ENCODE measurements at places on chromosomes 5 and 9. TPM values are rescaled to one million over a fixed set of nuclear protein-coding genes. Genes with fewer than 3 reads are reported as not detected.

- DNase-seq: no peak
Observed at GRCh38 chr9:129318121-129319075, 140.3 kb upstream of the IER5L start.

DNA sequence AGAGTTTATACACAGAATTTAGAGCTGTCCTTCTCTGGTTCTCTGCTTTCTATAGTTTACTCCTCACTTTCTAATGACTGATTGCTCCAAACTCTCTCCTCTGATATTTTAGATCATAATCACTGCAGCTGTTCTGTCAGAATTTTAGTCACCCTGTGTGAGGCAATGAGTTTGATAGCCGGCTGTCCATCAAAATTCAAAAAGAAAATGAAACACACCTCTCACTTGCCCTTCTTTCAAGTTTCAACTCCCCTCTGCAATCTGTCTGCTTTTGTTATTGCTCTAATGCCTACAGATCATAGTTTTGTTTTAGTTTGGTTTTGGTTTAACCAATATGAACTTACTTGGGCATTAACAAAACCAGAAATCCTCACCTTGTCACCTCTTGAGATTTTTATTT, 23.3 kb upstream of the ABLIM3 start:
- DNase-seq: no peak

GRCh38 chr9:127751269-127752054, 16.4 kb upstream of the TOR2A start:
- peak; percentile 29 for DNase-seq

DNA sequence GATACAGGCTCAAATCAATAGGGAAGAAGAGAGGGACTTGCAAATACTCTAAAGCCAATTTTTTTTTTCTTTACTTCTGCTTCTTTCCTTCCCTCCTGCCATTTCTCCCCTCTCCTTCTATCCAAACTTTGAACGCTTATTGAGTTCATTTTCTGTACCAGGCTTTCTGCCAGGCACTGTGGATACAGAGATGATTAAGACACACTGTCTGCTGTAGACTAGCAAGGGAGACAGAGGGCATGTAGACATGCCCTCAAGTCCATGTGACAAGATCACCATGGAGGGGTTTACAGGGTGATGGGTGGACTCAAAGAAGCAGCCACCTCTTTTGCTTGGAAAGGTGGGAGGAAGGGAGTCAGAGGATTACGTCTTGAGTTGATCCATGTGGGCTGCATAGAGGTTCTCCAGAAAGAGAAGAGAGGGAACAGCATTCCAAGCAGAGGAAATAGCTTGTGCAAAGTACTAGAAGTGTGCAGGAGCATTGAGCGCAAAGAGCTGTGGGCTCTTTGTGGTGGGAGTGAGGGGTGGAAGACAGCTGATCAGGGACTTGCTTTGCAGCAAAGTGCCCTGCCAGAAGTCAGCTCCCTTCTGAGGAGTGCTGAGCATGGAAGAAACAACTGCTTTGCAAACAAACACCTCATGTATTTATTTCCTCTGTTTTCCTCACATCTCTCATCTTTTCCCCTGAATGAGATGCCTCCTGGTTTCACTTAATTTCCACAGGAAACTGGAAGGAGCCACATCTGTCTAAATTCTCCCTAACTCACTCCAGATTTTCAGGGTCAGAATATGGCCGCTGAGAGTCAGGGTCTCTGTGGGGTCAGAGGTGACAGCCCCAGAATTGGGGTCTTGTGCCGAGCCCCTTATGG, 64.4 kb upstream of the COL15A1 start:
- DNase-seq: no peak

DNA sequence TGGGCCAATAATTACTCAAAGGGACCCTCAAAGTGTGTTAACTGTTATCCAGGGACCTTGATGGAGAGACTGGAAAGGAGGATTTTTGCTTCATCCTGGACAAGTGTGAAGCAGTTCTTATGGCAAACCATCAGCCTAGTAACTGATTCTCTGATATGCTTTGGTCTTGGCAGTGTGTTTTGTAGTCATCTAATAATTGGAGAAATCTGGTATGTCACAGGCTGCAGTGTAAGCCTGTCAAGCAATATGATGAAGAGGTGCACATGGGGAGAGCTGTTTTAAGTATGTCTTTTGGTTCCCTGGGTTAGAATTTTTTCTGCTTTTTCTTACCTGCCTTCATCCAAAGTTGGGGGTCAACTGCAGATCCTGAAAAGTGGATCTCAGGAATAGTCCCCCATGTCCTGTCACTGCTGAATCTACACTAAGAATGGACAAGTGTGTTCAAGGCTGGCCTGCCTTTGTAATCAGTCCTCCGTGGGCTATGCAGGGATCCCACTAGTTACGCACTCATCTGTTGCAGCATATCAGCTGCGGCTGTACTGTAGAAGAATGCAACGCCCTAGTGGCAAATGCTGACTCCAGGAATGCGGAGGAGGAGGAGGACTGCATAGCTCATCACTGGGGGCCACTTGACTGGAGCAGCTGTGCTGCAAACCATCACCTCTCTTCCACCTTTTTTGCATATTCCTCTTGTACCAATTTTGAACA, 1.9 kb downstream of the SPTAN1 start:
- peak; percentile 50 for DNase-seq

- no peak for DNase-seq
Observed at GRCh38 chr9:27530915-27531755, 1.5 kb upstream of the MOB3B start.

DNA sequence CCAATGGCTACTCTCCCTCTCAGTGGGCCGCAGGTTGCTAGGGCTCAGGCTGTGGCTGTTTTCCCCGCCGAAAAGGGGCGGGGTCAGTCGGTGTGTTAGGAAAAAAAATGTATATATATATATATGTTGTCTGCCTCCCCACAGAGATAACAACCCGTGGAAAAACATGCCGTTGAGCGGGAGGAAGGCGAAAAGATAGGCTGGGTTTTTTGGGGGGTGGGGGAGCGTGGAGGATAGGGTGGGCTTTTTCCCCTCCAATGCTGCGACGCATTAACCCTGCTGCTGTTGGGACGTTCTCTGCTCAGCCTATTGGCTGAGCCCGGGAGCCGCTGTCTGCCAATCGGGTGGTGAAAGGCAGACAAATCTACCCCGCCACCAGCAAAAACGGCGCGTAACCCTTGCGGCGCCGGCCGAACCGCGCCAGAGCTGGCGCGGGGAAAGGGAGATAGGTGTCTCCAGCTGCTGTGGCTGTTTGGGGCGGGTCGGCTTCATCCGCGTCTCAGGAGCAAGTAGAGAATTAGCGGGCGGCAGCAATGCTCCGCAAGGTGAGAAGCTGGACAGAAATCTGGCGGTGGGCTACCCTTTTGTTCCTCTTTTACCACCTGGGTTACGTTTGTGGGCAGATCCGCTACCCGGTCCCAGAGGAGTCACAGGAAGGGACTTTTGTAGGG, at the start of gene PCDHGC4:
Gene PCDHGC4, plus strand, starts transcription at position 390 of the 671 bp plus-strand sequence. Its CDS starts 144 bp downstream, at position 534.
- no peak for DNase-seq

DNA sequence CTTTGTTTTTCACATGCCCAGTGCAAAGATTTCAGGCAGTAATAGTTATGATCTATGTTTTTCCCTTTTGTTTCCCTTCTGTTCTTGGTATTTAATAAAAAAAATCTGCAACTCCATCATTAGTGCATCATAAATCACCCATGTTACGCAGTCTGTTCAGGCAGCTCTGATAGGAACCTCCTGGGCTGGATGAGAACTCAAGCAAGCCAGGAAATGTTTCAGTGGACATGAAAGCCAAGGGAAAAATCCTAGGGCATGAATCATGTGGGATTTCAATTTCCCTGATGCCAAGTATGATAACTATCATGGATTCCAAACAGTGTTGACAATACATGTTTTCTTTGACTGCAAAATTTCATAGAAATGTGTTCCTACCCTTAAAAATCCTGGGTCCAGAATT, 119.7 kb upstream of the TARS1 start:
- DNase-seq: no peak

DNA sequence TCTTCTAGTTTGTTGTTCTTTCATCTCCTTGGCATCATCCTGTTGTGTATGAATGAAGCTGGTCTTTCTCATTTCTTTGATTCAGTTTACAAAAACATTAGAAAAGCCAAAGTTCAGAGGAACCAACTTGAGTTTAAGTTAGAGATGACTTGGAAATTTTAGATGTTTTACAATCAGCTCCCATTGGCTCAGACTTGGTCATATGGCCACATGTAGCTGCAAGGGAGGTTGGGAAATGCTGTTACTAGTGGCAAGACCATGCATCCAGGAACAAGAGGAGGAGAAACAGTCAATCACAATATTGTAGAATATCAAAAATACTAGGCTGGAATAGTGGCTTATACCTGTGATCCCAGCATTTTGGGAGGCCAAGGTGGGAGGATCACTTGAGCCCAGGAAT, 19.5 kb downstream of the CARD6 start:
- DNase-seq: no peak

- DNase-seq: no peak
Observed at GRCh38 chr9:6689893-6690674, 44.6 kb upstream of the GLDC start.

DNA sequence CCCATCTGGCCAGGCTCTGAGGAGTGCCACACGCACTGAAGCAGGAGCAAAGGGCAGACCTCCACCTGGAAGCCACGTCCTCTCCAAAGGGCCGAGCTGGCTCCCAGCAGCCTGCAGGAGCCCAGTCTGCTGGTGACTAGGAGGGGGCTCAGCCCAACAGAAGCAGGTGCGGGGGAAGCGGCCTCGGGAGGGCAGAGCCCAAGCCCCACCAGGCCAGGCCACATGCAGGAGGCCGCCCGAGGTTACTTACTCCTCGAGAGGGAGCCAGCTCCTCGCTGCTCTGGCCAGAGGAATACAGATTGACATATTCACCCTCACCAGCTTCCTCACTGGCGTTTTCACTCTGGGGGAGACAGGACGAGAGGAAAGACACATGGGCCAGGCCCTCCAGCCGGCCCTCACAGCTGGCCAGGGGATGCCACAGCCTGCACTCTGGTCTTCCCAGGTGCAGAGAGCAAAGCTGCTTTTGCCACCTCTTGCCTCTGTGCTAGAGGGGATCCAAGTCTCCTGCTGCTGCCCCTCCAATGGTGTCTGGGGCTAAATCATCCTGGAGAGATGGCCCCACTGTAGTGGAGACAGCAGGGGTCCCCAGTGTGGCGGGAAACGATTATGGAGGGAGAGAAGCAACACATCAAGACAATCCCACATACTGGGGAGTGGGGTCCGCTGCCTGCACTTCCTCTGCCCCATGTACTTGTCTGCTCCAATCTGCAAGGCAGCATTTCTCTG, 58.6 kb downstream of the PRRT1B start:
- DNase-seq: no peak

- no peak for DNase-seq
Observed at GRCh38 chr9:38181232-38181631, 112.2 kb upstream of the SHB start.

- DNase-seq: no peak
Observed at GRCh38 chr5:106985174-106985573, 685.6 kb downstream of the EFNA5 start.

DNA sequence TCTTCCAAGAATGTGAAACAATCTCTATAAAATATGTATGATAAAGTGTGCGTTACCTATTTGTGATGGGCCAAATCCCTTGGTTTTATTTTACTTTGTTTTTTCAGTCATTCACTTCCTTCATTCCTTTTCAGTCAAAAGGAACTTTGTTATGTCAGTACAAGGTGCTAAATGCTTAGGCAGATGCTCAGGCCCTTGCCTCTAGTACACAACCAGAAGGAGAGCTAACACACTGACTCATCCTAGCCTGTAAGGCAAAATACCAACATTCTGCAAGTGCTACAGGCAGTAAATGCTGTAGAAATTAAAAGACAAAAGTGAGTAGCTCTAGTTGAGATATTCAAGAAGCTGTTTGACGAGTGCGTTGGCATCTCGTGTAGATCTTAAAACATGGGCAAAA, 49.4 kb downstream of the TRPM6 start:
- DNase-seq: no peak

DNA sequence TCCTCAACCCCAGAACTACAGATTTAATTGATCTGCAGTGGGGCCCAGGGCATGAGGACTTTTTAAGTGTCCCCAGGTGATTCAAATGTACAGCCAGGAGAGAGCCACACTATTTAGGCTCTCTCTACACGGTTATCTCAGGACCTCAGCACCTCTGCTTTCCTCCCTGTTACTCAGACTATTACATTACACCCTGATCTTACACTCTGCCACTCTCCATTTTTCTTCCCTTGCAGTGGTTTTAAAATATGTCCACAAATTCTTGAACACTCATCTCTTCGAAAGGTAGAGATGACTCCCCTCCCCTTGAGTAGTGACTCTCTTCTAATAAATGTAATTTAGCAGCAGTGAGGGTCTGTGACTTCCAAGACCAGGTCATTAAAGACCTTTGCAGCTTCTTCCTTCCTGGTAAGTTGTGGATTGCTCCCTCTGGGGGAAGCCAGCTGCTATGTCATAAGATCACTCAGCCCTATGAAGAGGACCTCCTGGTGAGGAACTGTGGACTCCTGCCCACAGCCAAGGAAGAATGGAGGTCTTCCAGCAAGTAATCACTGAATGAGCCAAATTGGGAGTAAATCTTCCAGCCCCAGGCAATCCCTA, 87.5 kb upstream of the SSBP2 start:
- peak; percentile 47 for DNase-seq

DNA sequence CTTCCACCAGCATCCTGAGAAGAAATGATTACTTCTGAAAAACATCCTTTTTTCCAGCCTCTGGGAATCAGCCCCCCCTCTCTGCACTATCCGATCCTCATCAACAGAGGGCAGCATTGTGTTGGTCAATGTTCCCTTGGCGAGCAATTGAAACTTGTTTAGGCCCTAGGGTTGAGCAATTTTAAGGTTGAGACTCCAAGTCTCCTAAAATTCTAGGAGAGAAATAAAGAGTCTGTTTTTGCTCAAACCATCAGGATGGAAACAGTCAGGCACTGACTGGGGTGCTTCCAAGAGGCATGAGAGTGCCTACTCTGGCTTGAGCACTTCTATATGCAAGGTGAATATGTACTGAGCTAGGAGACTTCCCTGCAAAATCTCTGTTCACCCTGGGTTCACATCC, 12.4 kb upstream of the CYFIP2 start:
- peak; percentile 63 for DNase-seq

DNA sequence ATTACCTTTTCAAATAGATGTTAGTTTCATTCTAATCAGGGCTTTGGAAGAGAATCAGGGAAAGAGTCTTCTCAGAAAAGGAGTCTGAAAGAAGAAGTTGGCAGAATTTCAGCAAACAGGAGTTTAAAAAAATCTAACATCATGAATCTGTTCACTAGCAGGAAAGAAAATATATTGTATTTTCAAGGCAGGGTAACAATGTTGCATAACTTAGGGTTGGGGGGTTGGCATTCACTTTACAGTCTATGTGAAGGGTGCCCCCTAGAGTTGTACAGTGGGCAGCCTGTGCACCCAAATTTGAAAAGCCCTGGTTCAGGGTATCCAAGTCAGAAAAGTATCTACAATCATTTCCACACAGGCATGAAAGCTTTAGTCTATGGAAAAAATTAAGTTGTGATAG, 348.4 kb upstream of the SLC30A5 start:
- peak; percentile 23 for DNase-seq

GRCh38 chr5:123705741-123706140, 193.8 kb downstream of the CSNK1G3 start:
- DNase-seq: no peak

Gene PKD2L2
- not detected for total RNA-seq

Gene ACTL7A
- total RNA-seq: not detected

Gene KIF2A
- 14.9 TPM for total RNA-seq

Gene CCL27
- not detected for total RNA-seq

Gene LHX3
- not detected for total RNA-seq

Gene DAB2
- total RNA-seq: 3.4 TPM
